ENCODE measurements at places on chromosomes 16 and 17. TPM values are rescaled to one million over a fixed set of nuclear protein-coding genes. Genes with fewer than 3 reads are reported as not detected.

DNA sequence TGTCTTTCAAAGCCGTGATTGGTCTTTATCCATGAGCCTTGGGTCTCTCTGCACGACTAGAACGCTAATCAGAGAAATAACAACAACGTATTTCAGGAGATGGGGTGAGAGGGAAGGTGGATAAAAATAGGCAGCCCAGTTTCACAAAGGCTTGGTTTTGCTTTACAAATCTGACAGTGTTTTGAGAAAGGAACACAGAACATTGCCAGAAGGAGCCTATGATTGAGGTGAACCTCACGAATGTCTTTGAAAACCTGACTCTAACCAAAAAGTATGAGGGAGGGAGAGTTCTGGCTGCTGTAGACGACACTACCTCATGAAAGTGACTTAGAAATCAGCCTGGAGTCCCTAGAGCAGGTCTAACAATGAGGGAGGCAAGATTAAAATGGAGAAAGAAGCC, 38.0 kb upstream of the NOL11 start:
- no peak for DNase-seq

DNA sequence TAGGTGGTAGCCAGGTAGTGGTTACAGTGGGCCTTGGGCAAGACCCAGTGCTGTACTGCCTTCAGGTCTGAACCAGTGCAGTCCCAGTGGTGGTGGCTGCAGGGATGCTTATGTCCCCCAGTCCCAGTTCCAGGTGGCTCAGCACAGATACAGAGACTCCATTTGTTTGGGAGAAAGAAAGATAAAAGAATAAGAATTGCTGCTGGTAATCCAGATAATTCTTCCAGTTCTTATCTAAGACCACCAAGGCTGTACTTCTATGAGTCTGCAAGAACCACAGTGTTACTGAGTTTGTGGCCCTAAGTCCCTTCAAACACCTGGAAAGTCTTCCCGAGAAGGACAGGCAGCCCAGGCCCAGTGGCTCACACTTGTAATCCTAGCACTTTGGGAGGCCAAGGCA, 33.9 kb upstream of the ATP2C2 start:
- DNase-seq = no peak

The UTS2R gene
- 0.17 TPM for total RNA-seq

- no peak for DNase-seq
Measured at GRCh38 chr17:77596491-77597417, 361.7 kb upstream of the TNRC6C start.

The SDR42E2 gene
- total RNA-seq = 0.64 TPM

- DNase-seq = no peak
Measured at GRCh38 chr17:11559601-11560000, 38.7 kb upstream of the DNAH9 start.

- DNase-seq = no peak
Measured at GRCh38 chr17:57395721-57396321, 139.5 kb downstream of the MSI2 start.

The MMP28 gene
- total RNA-seq = 30.5 TPM

- no peak for DNase-seq
Measured at GRCh38 chr17:62163847-62164246, 98.8 kb upstream of the MED13 start.

The CACNG4 gene
- 5.4 TPM for total RNA-seq

The KRTAP4-3 gene
- not detected for total RNA-seq

DNA sequence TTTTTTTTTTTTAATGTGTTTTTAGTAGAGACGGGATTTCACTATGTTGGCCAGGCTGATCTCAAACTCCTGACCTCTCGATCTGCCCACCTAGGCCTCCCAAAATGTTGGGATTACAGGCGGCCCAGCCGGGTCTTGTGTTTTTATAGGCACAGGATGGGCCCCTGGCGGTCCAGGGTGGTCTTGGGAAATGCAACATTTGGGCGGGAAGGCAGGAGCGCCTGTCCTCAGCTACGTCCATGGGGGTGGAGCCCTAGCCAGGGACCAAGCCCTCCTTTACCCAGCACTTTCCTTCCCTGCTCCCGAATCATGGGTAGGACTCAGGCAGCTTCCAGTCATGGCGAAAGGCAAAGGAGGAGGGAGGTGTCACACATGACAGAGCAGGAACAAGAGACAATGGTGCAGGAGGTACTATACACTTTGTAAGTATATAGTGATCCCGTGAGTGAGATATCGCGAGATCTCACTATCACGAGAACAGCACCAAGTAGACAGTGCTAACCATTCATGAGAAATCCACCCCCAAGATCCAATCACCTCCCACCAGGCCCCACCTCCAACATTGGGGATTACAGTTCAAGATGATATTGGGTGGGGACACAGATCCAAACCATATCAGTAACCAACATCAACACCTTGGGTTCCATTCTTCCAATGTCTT, 226.7 kb upstream of the WSCD1 start:
- no peak for DNase-seq

DNA sequence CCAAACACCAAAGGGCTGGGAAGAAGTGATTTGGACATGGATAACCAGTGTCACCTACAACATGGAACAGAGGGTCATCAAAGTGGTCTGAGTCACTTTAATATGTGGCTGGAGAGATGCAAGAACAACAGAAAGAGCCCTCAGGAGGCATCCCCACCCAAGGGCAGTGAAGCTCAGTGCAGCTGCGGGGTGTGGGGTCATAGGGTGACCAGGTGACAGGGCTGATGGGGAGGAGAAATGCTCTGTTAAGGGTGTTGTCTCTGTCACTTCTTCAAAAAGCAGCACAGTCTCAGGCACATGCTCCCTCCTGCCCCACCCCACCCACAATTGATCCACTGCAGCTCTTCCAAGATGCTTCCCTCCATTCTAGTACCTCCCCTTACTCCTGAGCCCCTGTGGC, 819.1 kb downstream of the KCNJ18 start:
- DNase-seq = no peak

- no peak for DNase-seq
Measured at GRCh38 chr17:39954876-39955275, 7.9 kb upstream of the GSDMA start.

The AANAT gene
- total RNA-seq = not detected

DNA sequence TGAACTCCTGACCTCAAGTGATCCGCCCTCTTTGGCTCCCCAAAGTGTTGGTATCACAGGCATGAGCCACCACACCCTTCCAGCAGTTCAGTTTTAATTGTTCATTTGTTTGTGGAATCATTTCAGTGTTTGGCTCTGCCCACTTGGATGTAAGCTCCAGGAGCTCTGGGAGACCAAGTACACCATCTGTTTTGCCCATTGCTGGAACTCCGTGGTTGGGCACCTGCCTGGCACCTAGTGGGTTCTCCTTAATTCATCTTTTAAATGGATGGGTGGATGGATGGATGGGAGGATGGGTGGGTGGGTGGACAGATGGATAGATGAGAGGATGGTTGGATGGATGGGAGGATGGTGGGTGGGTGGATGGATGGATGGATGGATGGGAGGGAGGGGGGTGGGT, 953 bp upstream of the NECAB2 start:
- DNase-seq = no peak

- no peak for DNase-seq
Measured at GRCh38 chr16:90004577-90004976, 14.7 kb downstream of the DBNDD1 start.

GRCh38 chr17:64580384-64581315, 73.9 kb downstream of the CEP95 start:
- DNase-seq = no peak

GRCh38 chr16:63933841-63934240, 1188.0 kb downstream of the CDH11 start:
- no peak for DNase-seq

DNA sequence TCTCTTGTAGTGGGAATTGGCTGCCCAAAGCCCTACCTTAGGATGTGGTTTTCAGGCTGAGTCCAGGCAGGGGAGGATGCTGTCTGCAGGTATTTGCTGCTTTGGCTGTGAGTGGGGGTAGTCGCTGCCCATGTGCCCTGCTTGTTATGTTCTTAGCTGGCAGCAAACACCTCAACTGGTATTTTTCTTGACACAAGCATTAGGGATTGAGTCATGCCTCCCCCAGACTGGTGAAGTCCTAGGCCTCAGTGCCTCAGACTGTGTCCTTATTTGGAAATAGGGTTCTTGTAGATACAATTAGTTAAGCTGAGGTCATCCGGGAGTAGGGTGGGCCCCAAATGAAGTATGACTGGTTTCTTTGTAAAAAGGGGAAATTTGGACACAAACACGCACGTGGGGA, 808.3 kb upstream of the EEF2KMT start:
- no peak for DNase-seq

The DNAI2 gene
- total RNA-seq = 14.2 TPM

The CASKIN1 gene
- total RNA-seq = 0.09 TPM

The TRPV3 gene
- total RNA-seq = 0.91 TPM

- DNase-seq = no peak
Measured at GRCh38 chr16:47979616-47980182, 176.1 kb downstream of the ABCC12 start.

The MYH1 gene
- not detected for total RNA-seq

GRCh38 chr16:84324434-84325262, 30.0 kb downstream of the WFDC1 start:
- no peak for DNase-seq

- DNase-seq = no peak
Measured at GRCh38 chr17:63378411-63379375, 67.4 kb downstream of the CYB561 start.

GRCh38 chr17:37060094-37060493, 111.3 kb downstream of the AATF start:
- no peak for DNase-seq

DNA sequence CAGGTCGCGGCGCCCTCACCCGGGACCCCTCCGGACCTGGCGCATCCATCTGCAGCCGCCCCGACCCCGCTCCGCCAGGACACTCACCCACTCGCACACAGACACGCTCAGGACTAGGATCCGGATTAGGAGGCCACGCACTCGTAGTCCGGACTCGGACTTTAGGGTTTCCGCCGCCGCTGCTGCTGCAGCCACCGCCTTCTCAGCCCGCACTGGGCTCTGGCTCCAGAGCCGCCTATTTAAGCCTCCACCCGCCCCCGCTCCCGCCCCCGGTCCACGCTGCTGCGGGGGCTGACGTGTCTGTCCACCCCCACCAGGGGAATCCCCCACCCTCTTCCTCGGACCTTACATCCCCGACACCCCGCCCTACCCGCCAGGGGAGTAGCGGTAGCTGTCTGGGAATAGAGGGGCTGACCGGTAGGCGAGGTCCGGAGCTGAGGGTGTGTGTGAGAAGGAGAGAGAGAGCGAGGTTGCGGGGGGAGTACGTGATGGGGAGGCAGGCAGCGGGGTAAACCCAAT, at the start of gene RRAD:
TSS of gene RRAD (minus strand) at position 214 of the 519 bp plus-strand sequence. CDS start 356 bp downstream, outside the sequence.
- peak; percentile 21 for DNase-seq

The PIK3R6 gene
- total RNA-seq = 1.3 TPM

The TNFRSF13B gene
- total RNA-seq = 0.61 TPM

DNA sequence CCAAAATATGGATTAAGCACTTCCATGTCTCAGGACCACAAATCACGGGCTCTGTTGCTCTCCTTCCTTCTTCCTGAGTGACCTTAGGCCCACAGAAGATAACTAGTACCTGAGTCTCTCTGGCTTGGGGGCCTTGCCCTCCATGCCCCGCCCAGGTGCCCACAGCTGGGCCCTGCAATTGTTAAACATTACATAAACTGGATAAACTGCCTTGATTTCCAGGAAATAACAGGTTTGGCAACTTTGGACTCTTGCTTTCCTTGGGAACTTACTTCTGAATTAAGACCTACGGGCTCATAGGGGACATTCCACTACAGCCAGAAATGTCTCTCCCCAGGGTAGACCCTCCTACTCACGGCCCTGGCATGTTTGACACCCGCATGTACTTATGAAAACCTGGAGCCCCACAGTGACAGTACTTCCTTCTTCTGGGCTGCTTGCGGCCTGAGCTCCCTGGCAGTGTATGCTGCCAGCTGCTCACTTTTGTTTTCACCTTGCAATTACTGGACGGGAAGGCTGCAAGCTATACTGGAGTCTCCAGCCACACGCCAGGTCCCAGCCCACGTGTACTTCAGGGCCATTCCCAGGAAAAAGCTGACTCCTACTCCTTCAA, 2.3 kb upstream of the UBALD2 start:
- peak; percentile 84 for DNase-seq

DNA sequence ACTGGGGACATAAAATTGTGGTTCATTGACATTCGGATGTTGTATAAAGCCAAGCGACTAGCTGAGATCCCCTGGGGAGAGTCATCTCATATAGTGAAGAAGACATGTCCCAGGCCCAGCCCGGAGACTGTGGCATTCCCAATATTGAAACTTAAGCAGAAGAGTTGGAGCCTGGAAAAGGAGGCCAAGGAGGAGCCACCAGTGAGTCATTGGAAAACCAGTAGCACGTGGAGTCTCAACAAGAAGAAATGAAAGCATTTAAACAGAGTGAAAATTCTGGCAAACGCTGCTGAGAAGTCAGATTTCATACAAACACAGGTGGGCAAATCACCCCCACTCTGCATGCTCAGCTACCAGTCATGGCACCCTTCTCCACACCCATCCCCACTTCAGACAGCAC, 9.4 kb upstream of the ELAC2 start:
- DNase-seq = no peak

- peak; percentile 64 for DNase-seq
Measured at GRCh38 chr16:69482410-69482991, 58.1 kb downstream of the CYB5B start.

GRCh38 chr16:84766978-84767773, 52.6 kb upstream of the CRISPLD2 start:
- no peak for DNase-seq

DNA sequence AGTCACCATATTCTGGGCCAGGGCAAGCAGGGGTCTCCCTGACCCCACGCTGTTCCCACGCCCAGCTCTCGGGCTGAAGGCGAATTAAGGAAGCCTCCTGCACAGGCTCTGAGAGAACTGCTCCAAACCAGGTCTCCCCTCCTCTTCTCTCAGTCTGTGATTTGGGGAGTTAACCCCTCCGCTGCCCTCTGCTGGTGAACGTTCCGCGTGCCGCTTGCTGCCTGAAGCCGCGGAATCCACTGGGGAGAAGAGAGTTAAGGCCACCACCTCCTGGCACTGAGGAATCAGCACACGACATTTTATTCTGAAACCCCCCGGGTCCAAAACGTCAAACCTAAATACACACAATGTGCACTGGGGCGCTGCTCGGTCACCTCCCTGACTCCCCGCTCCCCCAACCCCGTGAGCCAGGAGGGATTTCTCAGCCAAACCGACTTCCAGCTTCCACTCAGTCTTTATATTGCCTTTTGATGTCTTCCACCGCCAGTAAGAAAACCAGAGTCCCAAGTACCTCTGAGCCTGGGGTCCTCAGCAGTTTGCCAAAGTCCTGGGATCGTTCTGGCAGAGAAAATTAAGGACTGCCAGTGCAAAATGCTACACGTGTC, 54.4 kb upstream of the RCVRN start:
- peak; percentile 77 for DNase-seq

GRCh38 chr16:84795329-84796053, 24.3 kb upstream of the CRISPLD2 start:
- DNase-seq = peak; percentile 96

DNA sequence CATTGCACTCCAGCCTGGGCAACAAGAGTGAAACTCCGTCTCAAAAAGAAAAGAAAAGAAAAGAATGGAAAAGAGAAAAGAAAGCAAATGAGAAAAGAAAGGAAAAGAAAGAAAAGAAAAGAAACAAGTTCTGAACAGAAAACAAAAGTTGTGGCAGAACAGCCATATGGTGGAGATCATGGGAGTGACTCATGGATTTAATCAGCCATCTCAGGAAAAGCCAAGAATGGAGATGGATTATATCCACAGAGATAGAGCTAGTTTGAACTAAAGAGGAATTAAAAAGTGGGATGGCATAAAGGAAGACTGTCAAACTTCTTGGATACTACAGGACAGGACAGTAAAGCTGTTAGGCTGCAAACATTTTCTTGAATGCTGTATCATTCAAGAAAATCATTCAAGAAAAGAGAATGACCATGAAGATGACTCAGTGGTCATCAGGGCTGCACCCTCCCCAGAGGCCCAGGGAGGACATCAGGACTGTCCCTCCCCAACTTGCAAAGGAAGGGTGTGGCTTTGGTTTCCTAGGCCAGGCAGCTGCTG, 120.6 kb downstream of the USP22 start:
- no peak for DNase-seq

GRCh38 chr17:9383826-9384225, 191.8 kb downstream of the STX8 start:
- no peak for DNase-seq
